ENCODE measurements at places on chromosomes 4 and X.

DNA sequence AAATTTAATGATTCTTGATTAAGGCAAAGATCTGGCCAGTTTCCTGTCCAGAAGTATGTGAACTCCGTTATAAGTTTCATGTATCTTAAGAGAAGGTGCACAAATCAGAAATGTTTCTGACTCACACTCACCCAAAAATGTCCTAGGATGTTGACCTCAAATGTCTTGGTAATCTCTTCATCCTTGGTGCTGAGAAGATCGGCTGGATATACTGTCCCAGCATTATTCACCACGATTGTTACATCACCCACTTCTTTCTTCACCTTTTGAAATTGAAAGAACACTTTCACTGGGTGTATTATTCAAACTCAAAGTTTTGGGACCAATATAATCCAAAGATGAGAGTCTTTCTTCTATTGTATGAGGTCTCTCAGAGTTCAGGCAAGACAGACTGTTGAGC, 5.7 kb downstream of the HSD17B13 start:
- DNase-seq: no peak

DNA sequence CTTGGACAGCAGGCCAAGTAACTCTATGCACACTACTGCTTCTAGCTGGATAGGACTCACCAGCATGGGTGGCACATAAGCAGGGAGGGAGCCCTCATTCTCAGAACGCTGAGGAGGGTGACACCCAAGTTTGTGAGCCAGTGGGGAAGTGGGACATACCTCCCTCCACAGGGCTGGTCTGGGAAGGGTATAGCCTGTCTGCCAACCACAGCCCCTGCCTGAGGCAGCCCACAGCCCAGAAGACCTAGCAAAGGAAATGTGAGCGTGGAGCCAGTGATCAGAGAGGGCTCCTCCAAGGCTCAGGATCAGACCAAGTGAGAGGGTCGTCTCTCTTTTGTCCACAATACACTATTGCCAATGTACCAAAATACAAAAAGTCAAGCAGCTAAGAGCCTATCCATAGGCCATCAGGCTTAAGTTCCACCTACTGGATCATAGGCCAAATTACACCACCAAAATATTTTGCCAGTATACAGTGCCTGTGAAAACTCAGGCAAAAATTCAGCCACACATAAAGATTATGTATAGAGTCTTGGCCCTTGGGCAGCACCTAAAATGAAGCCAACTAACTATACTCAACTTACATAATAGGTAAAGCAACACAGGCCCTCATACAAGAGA, 1203.1 kb downstream of the PCDH18 start:
- no peak for DNase-seq

GRCh38 chr4:41822325-41822724, 73.8 kb upstream of the PHOX2B start:
- DNase-seq: no peak

GRCh38 chr4:119559044-119559647, 69.5 kb downstream of the PDE5A start:
- DNase-seq: no peak
